Heart left ventricle (tissue), 16 donors: ENCODE measurements at places on chromosomes 7 and 10. TPM values are rescaled to one million over a fixed set of nuclear protein-coding genes. Genes with fewer than 3 reads are reported as not detected.

DNA sequence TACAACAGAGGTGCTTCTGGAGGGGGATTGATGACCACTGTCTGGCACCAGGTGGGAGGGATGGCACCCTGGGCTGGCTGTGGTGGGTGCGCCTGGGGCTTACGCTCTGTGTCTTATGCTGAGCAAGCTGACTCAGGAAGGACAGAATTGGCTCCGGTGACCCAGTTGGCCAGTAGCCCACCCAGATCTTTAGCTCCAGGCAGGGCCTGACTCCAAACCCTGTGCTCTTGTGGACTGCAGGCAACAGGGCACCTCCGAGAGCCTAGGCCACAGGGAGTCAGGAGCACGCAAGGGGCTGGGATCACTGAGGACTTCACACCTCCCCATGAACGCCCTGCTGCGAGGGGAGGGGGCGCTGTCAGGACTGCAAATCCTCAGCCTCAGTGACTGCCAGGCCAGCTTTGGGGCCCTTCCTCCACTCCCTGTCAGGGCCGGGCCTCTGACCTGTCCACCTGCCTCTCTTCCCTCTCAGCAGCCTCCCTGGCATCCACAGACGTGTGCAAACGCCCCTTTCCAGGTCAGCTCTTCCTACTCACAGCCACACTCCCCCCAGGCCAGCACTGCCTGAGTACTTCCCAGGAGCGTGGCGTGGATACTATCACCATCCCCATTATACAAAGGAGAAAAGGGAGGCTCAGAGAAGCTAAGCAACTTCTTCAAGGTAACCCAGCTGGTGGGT, 118.7 kb downstream of the SLIT1 start:
- no peak overlapping the region for H3K4me3 ChIP-seq
- H3K4me1 ChIP-seq: no peaks in the 10 kb centered on the region
- no peaks in the 10 kb centered on the region for H3K36me3 ChIP-seq
- DNase-seq: no peak
- H3K27me3 ChIP-seq: no peaks in the 10 kb centered on the region
- H3K27ac ChIP-seq: no peak overlapping the region

- H3K4me3 ChIP-seq: peak overlapping the region; percentile 47
- H3K27ac ChIP-seq: no peak overlapping the region
- H3K27me3 ChIP-seq: peaks cover 95% of the 10 kb centered on the region
- no peak for DNase-seq
- no peaks in the 10 kb centered on the region for H3K36me3 ChIP-seq
Observed at GRCh38 chr7:25857376-25858067, 294.5 kb upstream of the NFE2L3 start.

PRKCQ gene
- 0.12 TPM for total RNA-seq

DNA sequence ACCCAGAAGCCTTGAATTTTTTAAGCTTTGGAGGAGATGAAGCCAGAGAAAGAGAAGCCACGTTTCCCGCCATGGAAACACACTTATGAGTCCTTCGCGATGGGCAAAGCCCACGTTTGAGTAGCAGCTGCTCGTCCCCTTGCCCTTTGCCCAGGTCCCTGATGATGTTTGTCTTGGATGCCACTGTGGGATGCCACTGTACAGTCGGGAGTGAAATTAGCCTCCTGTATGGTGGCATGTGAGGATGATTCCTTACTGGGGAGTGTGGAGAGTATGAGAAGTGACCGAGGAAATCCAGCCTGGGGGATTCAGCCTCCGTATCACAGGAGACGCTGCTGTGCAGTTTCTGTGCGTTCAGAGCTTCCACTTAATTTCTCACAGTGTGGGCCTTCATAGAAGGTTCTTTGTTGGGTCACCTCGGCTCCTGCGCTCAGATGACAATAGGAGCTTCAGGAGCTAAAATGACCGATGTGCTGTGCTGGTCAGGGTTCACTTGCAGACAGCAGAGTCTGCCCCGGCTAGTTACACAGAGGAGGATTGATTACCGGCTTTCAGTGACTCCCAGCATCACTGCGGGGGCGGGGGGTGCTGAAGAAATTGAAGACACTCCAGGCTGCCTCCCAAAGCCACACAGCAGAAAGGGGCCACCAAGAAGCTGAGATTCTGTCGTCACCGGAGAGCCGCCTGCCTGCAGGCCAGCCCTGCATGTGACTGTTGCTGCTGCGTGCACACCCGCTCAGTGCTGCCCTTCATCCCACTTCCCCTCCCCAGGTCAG, 122.1 kb upstream of the SFMBT2 start:
- H3K4me1 ChIP-seq: no peaks in the 10 kb centered on the region
- DNase-seq: no peak
- H3K27ac ChIP-seq: no peak overlapping the region
- H3K4me3 ChIP-seq: no peak overlapping the region
- H3K27me3 ChIP-seq: no peaks in the 10 kb centered on the region
- no peaks in the 10 kb centered on the region for H3K36me3 ChIP-seq

GRCh38 chr10:113045147-113046055, 95.4 kb downstream of the TCF7L2 start:
- no peak overlapping the region for H3K4me3 ChIP-seq
- peaks cover under 1% of the 10 kb centered on the region for H3K36me3 ChIP-seq
- no peak for DNase-seq
- H3K27ac ChIP-seq: no peak overlapping the region

UROS gene
- 68.5 TPM for total RNA-seq

SFRP4 gene
- 0.50 TPM for total RNA-seq

IL6 gene
- total RNA-seq: 3.3 TPM

DNA sequence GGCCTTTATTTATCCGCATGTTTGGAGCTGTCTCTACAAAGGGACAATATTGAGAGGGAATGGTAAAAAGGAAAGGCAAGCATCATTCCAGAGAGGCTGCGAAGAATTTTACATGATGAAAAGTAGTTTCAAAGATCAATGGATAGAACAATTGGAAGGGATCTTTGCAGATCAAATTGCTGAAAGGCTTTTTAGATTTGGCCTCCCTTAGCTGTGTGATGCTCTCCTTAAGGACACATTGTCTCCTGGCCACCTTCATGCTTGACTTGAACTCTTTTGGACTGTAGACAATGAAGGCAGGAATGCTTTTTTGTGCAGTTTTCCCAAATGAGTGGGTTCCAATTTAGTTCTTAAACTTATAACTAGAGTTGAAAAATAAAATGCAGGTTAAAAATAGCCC, 344.7 kb downstream of the ARL4A start:
- DNase-seq: no peak
- no peaks in the 10 kb centered on the region for H3K27me3 ChIP-seq
- H3K4me3 ChIP-seq: no peak overlapping the region
- peaks cover 12% of the 10 kb centered on the region for H3K4me1 ChIP-seq
- no peaks in the 10 kb centered on the region for H3K36me3 ChIP-seq

GRCh38 chr10:17506856-17507471, 52.6 kb upstream of the ST8SIA6 start:
- H3K27ac ChIP-seq: no peak overlapping the region
- no peaks in the 10 kb centered on the region for H3K27me3 ChIP-seq
- H3K4me1 ChIP-seq: peaks cover 27% of the 10 kb centered on the region

OR13A1 gene
- not detected for total RNA-seq

GRCh38 chr7:140638173-140638791, 2.3 kb downstream of the DENND2A start:
- H3K4me1 ChIP-seq: peaks cover 54% of the 10 kb centered on the region
- H3K27ac ChIP-seq: peak overlapping the region; percentile 86
- peak overlapping the region; percentile 67 for H3K4me3 ChIP-seq
- no peak for DNase-seq
- no peaks in the 10 kb centered on the region for H3K36me3 ChIP-seq
- no peaks in the 10 kb centered on the region for H3K27me3 ChIP-seq

IL15RA gene
- total RNA-seq: 6.0 TPM

DNA sequence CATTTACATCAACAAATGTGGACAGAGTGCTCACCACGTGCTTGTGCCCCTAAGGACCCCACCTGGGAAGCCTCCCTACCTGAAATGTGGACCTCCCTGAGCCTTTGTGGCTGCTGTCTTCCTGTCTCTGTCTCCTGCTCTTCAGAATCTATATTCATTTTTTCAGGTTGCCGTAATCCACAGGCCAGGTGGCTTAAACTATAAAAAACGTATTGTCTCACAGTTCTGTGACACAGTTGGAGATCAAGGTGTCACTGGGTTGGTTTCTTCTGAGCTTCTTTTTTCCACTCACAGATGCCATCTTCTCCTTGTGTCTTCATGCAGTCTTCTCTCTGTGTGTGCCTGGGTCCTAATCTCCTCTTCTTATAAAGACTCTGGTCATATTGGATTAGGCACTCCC, 5.6 kb upstream of the VSTM4 start:
- no peaks in the 10 kb centered on the region for H3K27me3 ChIP-seq
- H3K4me3 ChIP-seq: no peak overlapping the region

SYT15 gene
- total RNA-seq: 5.2 TPM

CYP2C19 gene
- total RNA-seq: not detected

GRCh38 chr7:133633055-133633454, 380.2 kb downstream of the EXOC4 start:
- H3K27ac ChIP-seq: no peak overlapping the region
- DNase-seq: no peak
- no peaks in the 10 kb centered on the region for H3K4me1 ChIP-seq
- no peaks in the 10 kb centered on the region for H3K36me3 ChIP-seq
- H3K4me3 ChIP-seq: no peak overlapping the region
- no peaks in the 10 kb centered on the region for H3K27me3 ChIP-seq

GRCh38 chr7:35905555-35905954, 104.7 kb downstream of the SEPTIN7 start:
- H3K27me3 ChIP-seq: no peaks in the 10 kb centered on the region
- DNase-seq: no peak
- peaks cover 55% of the 10 kb centered on the region for H3K36me3 ChIP-seq

GRCh38 chr10:95440756-95441546, 120.2 kb downstream of the SORBS1 start:
- H3K27ac ChIP-seq: peak overlapping the region; percentile 87
- H3K36me3 ChIP-seq: peaks cover 24% of the 10 kb centered on the region
- no peaks in the 10 kb centered on the region for H3K27me3 ChIP-seq
- no peak overlapping the region for H3K4me3 ChIP-seq

SPDYE9 gene
- total RNA-seq: not detected

DNA sequence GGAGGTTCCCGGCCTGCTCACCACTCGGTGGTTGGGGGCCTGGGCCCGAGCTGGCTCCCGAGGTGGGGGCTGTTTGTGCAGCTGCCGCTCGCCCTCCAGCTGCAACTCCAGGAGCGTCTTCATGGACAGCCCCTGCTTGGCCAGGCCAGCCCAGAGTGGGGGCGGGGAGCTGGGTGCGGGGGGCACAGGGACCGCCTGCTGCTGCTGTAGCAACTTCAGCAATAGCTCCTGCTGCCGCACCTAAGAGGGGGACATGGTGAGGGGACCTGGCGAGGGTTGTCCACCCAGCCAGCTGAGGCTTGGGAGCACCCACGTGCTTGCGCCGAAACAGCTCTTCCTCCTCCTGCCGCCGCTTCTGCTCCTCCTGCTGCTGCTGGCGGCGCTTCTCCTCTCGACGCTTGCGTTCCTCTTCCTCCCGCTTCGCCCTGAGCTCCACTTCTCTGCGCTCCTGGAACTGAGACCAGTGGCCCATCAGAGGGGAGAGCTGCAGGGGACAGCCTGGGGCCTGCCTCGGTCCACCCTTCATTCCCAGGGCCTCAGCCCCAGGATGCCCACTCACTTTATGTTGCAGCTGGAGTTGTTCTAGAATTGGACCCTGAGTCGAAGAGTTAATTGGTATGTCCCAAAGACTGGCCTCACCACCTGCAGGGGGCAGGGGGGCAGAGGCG, 9.6 kb downstream of the GNB2 start:
- no peak for DNase-seq
- peaks cover 3% of the 10 kb centered on the region for H3K4me1 ChIP-seq
- no peak overlapping the region for H3K27ac ChIP-seq

GRCh38 chr7:94410413-94411187, 15.9 kb downstream of the COL1A2 start:
- H3K36me3 ChIP-seq: peaks cover 100% of the 10 kb centered on the region
- no peaks in the 10 kb centered on the region for H3K27me3 ChIP-seq
- H3K27ac ChIP-seq: no peak overlapping the region
- DNase-seq: no peak
- no peak overlapping the region for H3K4me3 ChIP-seq
- H3K4me1 ChIP-seq: peaks cover 6% of the 10 kb centered on the region

TSPAN12 gene
- total RNA-seq: 25.3 TPM

SLC26A3 gene
- total RNA-seq: 0.35 TPM
